ENCODE measurements at places on chromosomes 11 and 22.

DNA sequence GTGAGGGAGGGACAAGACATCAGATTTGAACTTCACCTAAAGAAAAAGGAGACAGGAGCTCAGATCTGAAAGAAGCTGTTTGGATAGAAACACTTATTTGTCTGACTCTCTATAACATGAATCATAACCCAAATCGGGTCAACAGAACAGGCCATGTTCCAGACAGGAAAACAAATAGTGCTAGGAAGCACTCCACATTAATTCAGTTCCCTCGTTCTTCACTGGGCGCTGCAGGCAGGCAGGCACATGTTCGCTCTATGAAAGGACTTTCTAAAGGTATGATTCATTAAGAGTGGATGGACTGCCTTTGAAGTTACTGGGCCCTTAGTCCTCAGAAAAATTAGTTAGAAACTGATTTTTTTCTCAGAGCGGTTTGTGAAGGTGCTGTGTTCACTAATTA is 137.5 kb upstream of the TRPC6 start:
- DNase-seq, result no peak

GRCh38 chr11:65663639-65664200 is 1.0 kb upstream of the RELA start:
- no peak for DNase-seq

- DNase-seq, result no peak
These were observed 66.6 kb downstream of the RPL27A start for GRCh38 chr11:8749202-8749601.

DNA sequence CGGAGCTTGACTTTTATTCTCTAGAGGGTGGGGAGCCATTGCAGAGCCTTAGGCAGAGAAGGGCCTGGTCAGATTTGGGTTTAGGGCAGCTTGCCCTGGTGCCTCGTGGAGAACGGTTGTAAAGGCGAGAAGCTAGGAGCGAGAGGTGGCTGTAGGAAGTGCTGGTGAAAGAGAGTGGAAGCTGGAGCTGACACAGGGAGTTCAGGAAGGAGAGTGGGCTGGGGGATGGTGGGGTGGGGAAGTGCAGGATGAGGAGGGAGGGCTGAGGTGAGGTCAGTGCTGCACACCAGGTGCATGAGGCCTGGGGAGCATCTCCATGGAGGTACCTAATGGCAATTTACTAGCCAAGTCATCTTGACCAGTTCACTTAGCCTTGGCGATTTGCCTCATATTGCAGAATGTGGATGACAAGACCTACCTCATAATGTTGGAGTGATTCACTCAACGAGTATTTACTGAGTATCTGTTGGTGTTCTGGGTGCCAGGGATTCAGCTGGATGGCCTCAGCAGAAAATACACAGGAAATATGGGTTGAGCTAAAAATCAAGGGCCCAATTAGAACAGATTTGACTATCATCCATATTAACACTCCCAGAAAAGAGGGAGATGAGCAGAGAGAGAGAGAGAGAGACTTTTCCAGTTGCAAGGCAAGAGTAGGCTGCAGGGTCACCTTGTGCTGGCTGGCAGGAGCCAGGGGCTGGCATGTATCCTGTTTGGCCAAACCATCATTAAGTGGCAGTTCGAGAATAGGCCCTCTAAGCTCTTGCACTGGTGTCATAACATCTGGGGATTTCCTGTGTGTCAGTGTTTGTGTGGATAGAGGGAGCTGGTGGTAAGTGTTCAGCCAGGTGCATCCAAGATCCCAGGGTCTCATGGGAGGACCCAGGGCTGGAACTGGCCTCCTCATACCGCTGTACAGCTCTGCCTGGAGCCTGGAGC is 44.4 kb upstream of the CLDN5 start:
- no peak for DNase-seq

GRCh38 chr11:130674686-130675308 is 226.4 kb downstream of the ADAMTS15 start:
- no peak for DNase-seq

DNA sequence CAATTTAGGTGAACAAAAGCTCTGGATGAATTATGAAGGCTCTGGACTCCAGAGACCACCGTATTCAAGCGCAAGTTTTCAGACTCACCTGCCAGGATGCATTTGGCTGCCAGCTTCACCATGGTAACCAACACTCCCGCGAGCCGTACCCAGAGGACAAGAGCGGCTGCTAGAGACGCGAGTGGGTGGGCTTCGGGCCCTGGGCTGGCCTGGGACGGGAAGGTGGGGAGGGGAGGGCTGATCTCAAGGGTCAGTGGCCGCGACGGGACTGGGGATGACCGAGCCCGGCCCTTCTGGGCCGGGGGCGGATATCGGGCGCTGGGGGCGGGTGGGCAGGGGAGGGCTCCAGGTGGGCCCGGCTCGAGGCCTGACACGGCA is 344 bp downstream of the IFT27 start:
- no peak for DNase-seq

GRCh38 chr22:50209893-50210292 is 9.1 kb downstream of the SELENOO start:
- no peak for DNase-seq

DNA sequence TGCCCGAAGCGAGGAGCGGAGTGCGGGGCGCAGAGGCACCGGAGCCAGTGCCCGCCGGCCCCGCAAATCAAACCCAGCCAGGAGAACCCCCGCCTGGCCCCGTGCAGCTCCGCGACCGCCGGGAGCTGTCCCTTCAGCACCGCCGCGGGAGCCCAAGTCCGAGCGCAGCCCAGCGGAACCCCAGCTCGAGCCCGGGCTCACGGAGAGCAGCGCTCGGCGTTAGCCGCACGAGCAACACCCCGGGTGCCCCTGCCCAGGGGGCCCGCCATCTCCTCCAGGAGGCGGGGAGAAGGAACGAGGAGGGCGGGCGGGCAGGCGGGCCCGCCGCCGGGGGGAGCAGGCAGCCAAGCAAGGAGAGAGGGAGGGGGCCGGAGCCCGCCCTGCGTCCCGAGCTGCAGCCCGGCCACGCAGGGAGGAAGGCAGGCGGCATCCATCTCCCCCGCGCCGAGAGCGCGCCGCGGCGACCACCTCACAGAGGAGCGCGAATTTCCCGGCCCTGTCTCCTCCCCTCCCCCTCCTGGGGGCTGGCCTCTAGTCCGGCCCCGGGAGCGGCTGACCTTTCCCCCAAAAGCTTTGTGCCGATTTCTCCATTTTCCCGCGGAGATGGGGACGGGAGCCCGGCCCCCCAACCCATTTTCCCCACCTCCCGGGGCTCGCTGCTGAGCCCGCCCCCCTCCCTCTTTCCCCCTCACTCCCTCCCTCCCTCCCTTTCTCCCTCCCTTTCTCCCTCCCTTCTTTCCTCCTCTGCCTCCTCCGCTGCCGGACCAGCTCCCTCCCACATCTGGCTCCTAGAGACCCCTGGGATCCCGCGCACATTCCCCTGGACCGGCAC is 621 bp downstream of the KCNC1 start:
- peak; percentile 17 for DNase-seq

DNA sequence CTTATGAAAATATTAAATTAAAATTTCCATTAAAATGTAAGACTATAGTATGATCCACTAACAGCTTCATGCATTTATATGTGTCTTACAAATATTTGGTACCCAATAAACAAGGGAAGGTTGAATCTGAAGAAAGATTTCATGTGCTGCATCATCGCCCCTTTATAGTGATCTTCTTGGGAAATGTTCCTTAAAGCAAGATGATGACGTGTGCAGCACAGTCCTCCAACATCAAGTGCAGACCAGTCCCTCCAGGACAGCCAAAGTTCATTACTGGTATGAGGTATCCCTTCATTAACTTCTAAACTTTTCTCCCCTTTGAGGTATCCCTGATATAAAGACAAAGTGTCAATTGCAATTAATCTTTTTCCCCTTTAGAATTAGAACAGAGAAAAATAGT is 567.0 kb downstream of the METTL15 start:
- DNase-seq, result no peak

DNA sequence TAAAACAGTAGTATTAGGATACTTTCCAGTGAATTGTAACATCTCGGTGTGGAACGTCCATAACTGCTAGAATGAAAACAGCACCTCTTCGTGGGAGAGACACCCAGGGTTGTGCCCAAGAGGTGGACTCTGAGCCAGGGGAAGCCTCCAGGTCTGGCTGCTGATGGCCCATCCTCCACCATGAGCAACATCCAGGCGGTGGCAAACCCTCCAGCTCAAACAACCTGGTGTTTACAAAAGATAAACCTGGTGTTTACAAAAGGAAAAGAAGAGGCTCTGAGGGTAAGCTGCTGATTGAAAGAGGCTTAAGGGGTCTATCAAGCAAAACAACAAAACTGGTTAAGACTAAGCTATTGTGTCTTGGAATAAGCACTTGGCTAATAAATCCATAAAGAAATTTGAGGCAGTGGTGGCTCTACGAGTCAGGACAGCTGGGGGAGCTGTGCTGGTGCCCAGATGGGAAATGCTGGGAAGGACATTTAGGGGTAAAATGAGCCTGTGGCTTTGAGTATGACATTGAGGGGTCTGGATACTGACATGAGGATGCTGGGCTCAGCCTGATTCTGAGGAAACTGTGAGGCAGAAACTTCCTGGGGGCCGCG is 909.0 kb downstream of the BRD1 start:
- DNase-seq, result no peak

DNA sequence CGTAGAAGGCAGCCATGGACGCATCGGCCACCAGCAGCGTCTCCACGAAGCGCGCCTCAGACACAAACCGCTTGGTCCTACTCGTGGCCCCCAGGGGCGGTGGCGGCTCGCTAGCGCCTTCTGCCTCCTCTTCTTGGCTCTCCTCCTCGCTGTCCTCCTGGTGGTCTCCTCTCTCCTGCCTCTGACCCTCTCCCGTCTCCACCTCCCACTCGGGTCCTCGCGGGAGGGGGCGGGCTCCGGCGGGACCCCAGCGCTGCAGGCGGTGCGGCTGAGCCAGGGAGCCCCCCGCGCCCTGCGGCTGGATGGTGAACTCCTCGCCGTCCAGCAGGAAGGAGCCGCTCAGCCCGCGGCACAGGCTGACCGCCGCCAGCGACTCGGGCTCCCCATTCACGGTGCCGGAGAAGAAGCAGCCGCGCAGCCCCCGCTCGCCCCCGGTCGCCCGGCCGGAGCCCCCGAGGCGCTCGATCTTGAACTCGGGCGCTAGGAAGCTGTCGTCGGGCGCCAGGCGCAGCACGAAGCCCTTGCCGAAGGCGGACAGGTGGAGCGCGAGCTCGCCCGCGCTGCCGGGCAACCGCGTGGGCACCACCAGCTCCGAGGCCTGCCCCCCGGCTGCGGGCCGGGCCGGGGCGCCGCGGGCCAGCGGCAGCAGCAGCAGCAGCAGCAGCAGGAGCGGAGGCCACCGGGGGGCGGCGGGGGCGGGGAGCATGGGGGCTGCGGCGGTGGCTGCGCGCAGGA is 661 bp downstream of the ADAMTS8 start:
- no peak for DNase-seq

- no peak for DNase-seq
These were observed 92.9 kb downstream of the TRAF6 start for GRCh38 chr11:36417154-36417553.

- DNase-seq, result no peak
These were observed 62.7 kb upstream of the NECTIN1 start for GRCh38 chr11:119791701-119792151.

DNA sequence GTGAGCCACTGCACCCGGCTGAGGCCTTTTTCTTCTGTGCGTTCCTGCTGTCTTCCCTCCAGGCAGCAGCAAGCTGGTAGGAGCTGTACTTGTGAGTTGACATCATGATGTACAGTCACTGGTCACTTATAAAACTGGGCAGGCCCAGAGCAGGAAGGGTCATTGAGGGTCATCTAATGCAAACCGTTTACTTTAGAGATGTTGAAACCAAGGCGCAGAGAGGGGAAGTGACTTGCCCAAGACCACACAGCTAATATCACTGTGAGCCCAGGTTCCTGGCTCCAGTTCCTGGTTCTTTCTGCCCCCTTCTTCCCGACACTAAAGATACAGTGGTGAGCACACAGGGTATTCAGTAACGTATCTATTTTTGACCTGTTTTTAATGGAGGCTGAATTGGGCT is 27.3 kb downstream of the PTPRJ start:
- no peak for DNase-seq

DNA sequence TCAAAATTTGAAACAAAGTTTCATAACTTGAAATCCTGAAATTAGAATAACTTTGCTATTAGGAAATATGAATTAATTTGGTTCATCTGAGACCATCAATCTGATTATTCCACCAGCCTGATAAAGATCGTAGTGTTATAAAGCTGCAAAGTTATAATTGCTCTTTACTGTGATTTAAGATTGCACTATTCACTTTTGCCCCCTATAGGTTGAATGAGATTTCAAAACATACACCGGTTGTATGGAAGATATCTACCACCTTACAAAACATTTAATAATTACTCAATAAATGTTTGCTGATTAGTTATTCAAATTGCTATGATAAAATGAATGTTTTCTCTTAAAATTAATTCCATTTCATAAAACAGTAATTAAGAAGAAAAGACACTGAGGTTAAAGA is 26.1 kb downstream of the APIP start:
- no peak for DNase-seq

- no peak for DNase-seq
These were observed 10.3 kb downstream of the CD81 start for GRCh38 chr11:2387266-2387987.

DNA sequence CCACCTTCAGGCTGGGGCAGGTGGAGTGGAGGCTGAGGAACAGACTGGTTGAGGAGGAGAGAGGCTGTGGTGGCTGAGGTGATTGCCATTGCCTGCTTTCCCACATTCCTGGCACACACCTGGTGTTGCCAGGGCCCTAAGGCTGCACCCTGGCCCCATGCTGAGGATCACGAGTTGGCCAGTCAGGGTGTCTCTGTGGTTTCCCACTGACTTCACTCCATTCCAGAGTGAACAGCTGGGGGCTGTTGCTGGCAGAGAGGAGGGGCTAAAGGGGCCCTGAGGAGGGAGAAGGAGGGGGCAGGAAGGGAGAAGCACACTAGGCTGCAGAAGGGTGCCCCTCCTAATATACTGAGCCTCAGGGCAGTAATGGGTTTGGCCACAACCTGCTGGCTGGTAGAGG is 1.8 kb downstream of the TMEM86A start:
- no peak for DNase-seq

GRCh38 chr11:109349276-109350080 is 72.5 kb upstream of the C11orf87 start:
- no peak for DNase-seq

DNA sequence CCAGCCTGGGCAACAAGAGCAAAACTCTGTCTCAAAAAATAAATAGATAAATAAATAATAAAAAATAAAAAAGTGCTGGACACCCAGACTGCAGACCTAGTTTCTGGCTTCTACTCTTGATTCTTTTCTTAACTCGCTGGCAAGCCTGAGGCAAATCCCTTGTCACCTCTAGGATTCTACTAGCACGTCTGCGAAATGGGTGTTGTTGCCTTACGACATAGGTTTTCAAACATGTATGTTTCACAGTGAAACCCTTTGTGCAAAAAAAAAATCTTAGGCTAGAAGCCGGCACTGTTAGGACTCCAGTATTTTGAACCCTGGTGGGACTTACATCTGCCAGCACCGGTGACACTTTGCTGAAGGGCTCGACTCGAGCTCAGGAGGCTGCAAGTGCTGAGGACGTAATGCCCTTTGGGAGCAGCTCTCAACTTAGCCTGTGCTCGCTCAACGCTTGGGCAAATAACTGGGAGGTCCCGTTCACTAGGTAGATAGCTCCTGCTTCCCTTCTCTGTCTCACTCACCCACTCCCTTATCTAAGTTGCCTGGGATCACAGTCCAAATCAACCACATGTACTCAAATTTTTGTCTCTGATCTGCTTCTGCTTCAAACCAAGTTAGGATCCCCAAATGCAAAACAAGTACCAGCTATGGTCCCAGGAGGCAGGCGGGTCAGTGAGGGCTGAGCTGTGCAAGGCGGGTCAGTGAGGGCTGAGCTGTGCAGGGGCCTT is 34.7 kb upstream of the MYH9 start:
- no peak for DNase-seq
